ENCODE measurements at places on chromosomes 13 and 19.

GRCh38 chr13:73399347-73400216 lies 340.8 kb downstream of the KLF5 start:
- DNase-seq, result no peak

- no peak for DNase-seq
Observed at GRCh38 chr13:109655206-109655600, 131.2 kb downstream of the IRS2 start.

DNA sequence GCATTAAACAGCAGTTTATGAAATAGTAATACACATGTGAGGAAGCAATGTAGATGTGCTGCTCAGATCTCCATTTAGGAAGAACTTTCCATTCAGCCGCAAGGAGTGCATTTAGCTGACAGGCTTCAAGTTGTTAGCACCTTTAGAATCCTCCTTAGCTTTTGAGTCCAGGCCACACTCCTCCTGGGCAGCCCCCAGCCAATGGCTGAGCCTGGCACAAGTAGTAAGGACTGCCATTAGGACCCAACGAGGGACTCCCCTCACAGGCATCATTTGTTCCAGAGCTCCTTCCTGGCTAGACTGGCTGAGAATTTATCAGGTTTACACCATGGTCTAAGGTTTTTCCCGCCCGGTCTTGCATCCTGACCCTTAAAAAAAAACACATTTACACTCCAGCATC lies 201.4 kb downstream of the DIAPH3 start:
- DNase-seq, result no peak

DNA sequence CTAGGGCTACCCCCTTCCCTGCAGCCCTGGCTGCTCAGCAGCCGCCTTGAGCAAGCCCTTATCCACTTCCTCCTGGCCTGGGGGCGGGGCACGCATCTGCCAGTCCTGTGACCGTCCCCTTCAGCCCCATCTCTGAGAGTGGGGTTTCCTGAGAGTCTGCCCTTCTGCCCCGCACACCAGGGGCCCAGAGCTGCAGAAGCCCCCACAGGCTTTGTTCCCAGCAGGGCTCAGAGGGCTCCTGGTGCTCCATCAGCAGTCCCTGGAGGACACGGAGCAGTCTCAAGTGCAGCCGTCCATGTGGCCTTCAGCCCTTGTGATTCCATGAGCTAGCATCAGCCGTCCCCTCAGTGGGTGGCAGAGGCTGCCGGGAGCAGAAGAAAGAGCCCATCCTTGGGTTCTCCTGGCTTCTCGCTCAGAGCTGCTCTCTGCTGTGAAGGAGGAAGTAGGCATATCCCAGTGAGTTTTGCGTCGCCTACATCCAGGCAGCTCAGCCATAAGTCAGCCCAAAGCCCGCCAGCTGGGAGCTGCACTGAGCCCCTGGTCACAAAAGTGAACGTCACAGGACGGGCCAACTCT lies 16.3 kb downstream of the MYO9B start:
- no peak for DNase-seq

GRCh38 chr13:46552889-46553520 lies at the start of gene LRCH1:
TSS of gene LRCH1 (plus strand) at chr13:46553170. CDS start at chr13:46553397, 227 bp downstream.
- DNase-seq, result peak; percentile 72

GRCh38 chr19:44600466-44600865 lies 12.9 kb upstream of the IGSF23 start:
- no peak for DNase-seq

DNA sequence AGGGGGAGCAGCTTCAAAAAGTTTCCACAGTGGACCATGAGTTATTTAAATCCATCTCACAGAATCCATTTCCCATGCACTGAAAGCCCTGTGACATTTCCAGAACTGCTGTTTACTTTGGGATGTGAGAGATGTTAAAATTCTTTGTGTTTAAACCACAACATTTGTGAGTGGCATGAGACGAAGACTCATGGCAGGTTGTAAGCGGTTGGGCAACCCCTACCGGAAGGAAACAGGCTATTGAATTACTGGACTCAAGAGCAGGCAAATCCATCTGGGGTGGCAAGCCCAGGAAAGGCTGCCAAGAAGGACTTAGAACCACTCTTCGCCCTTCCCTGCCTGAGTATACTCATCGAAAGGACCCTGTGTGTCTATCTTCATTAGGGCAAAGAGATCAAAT lies 22.3 kb upstream of the CLDN10 start:
- DNase-seq, result no peak

DNA sequence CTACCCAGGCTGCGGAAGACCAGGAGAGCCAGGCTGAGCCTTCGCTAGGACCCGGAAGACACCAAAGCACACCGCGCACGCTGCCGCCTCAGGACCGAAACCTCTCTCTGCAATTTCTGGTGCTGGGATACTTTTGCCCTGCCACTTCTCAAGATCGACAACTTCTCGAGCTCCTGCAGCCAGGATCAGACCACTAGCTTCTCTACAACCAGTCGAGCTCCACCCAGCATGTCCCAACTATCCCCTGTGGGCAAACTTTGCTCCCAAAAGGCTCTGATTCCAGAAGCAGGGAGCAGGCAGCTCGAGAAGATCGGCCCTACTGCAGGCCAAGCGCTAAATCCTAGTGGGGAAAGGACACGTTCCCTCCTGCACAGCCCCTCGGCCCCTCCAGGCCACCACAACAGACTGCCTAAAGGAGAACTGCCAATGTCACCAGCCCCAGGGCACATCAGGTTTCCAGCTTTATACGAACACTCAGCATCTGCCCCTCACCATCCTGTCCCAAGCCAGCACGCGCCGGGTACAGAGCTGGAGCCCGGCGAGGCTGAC lies 979 bp downstream of the AKAP8 start:
- no peak for DNase-seq

- no peak for DNase-seq
Observed at GRCh38 chr13:67299072-67299635, 69.0 kb upstream of the PCDH9 start.

GRCh38 chr13:20303636-20304035 lies 71.5 kb upstream of the GJB6 start:
- no peak for DNase-seq

- no peak for DNase-seq
Observed at GRCh38 chr13:32988608-32989289, 27.5 kb upstream of the KL start.

DNA sequence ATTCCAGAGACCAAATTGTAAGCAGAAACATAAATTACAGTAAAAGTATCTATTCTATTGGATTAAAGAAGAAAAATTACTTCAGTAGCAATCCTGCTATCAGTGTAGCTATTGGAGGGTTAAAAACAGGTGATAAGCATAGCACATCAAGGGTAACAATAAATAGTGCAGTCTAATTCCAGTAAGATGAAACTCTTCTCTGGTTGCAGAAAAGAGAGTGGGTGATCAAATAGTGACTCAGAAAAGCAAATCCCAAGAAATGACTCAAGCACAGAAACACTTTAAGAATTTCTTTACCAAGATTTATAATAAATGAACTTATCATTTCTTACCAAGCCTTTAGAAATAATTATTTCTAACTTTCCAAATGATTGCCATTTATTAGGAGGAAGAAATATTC lies 135.7 kb downstream of the LMO7 start:
- DNase-seq, result no peak

DNA sequence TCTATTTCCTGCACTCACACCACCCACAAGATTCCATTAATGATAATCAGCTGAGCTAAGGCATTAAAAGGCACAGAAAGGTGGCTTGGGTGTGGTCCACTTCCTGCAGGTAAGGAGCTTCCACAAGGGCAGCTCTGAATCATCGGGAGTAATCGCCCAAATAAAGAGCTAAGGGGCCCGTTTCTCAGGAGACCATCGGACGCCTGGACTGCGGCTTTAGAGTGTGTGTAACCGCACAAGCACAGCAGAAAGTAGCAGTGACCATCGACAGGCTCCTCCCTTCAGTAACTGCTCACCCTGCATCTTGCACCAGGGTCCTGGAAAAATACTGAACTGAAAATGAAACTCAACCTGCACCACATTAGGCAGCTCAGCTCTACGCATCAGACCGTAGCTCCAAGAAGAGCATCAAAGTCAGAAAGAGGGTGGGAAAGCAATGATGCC lies 6.0 kb downstream of the STK24 start:
- DNase-seq, result no peak

DNA sequence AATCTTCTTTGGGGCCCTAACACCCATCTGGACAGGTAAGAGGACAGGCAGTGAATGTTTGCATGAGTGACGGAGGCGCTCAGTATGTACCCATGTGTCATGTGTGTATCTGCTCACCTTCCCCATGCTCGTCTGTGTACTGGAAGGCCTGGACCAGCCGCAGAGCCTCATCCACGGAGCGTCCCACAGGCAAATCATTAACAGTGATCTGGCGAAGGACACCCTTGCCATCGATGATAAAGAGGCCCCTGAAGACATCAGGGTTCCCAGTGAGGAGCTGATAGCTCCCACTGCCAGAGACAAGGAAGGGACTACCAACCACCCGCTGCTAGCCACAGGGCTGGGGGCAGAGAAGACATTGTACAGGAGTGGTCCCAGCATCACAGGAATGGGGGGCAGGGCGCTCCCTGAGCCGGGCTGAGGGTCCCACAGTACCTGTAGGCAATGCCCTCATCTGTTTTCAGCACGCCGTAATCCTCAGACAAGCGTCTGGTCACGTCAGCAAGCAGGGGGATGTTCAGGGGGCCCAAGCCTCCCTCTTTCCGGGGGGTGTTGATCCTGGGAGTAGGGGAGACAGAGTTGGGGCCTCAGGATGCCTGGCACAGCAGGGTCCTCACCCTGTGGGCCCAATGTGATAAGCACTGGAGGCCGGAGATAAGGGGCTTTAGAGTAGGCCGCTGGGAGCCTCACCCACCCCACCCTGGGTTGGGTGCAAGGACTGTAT lies 1.7 kb downstream of the PRDX2 start:
- DNase-seq, result no peak

GRCh38 chr19:4186087-4186993 lies 3.9 kb downstream of the ANKRD24 start:
- peak; percentile 69 for DNase-seq

GRCh38 chr19:1512671-1513498 lies at the start of gene ADAMTSL5:
TSS of gene ADAMTSL5 (minus strand) at chr19:1513019. CDS start at chr19:1510943, 2,076 bp downstream.
- DNase-seq, result peak; percentile 16

Data from stimulated activated CD4-positive, alpha-beta T cell treated with anti-CD3 and anti-CD28 coated beads, Interleukin-1b, Interleukin-23, amount 100 ng/mL, for 1 hour (primary cell).